ENCODE measurements at places on chromosomes 6 and 20.

- no peak for DNase-seq
Measured at GRCh38 chr6:44267252-44267651, 1.9 kb upstream of the NFKBIE start.

- no peak for DNase-seq
Measured at GRCh38 chr6:85360794-85361642, 88.9 kb upstream of the NT5E start.

GRCh38 chr20:8317448-8317847 is 185.4 kb downstream of the PLCB1 start:
- no peak for DNase-seq

DNA sequence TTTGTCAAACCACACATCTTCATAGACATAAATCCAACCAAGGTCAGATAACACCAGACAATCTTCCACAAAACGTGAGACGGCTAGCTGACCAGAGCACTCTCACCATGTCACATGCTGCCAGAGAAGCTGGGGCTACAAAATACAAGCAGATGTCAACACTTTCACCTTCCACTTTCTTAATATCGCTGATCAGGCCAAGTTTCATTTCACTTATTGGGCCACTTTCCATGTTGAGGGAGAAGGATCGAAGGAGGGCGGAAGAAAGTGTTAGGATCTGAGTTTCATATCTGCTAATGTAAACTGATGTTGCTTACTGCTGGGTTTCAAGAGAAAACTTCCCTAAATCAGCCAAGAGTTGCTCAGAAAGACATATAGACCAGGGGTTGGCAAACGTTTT is 177.0 kb upstream of the PRDM1 start:
- DNase-seq = no peak

- no peak for DNase-seq
Measured at GRCh38 chr20:47303736-47304135, 52.8 kb downstream of the ZMYND8 start.

GRCh38 chr20:35511814-35512420 is 17.5 kb downstream of the C20orf173 start:
- DNase-seq = no peak

GRCh38 chr20:58752565-58752964 is 60.0 kb downstream of the NPEPL1 start:
- no peak for DNase-seq

DNA sequence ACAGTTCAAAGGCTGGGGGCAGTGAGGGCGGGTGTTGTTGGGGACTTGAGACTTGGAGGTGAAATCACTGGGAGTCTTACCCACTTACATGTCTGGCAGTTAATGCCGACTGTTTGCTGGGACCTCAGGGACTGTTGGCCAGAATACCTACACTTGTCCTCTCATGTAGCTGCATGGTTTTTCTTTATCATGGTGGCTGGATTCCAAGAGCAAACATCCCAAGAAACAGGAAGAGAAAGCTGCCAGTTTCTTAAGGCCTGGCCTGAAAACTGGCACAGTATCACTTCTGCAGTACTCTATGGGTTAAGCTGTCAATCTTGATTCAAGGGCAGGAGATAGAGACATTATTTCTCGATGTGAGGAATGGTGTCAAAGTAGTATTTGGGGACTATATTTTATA is 19.8 kb upstream of the C6orf62 start:
- no peak for DNase-seq

DNA sequence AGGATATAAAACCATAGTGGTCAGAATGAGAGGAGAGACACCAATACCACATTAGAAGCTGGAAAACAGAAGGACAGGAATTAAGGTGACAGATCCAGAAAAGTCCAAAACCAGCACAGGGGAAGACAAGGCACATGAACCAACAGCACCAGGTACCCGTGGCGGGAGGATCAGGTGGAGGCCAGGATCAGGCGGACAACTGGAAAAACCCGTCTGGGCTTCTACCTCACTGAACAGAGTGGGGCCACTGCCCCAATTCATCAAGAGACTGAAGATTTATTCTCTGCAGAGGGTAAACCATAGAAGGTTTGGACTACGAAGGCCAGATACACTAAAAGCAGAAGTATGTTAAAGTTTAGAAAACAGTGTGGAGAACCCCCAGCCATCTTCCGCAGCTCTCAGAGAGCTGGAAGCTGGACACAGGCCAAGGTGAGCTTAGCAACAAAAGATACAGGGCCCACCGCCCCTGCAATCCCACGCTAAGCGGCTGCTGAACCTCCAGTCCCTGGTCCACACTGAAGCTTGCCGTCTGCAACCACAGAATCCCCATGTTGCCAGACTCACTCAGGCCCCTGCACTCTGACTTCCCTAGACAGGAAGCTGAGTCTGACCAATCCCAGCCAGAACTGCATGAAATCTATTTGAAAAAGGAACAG is 29.9 kb downstream of the ABHD12 start:
- DNase-seq = no peak

- no peak for DNase-seq
Measured at GRCh38 chr6:167507376-167507945, 182.6 kb downstream of the TTLL2 start.

DNA sequence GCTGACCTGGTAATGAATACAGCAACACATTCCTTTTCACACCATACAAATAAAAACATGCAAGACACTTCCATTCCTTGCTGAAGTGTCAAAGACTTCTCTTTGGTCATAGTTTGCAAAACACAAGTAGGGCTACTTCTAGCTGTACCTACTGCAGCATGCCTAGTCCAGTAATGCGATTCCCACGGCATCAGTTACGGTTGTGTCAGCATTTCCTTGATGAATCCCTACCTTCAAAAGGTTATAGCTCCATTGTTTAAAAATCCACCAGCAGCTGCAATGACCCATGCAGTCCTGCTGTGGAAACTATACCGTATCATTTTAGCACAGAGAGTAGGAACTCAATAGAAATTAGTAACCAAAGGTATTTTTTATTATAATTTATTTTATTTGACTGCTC is 1371.5 kb downstream of the EPHA7 start:
- no peak for DNase-seq

- DNase-seq = no peak
Measured at GRCh38 chr20:41981746-41982145, 363.6 kb upstream of the CHD6 start.

- no peak for DNase-seq
Measured at GRCh38 chr6:56048601-56049000, 173.2 kb upstream of the BMP5 start.

DNA sequence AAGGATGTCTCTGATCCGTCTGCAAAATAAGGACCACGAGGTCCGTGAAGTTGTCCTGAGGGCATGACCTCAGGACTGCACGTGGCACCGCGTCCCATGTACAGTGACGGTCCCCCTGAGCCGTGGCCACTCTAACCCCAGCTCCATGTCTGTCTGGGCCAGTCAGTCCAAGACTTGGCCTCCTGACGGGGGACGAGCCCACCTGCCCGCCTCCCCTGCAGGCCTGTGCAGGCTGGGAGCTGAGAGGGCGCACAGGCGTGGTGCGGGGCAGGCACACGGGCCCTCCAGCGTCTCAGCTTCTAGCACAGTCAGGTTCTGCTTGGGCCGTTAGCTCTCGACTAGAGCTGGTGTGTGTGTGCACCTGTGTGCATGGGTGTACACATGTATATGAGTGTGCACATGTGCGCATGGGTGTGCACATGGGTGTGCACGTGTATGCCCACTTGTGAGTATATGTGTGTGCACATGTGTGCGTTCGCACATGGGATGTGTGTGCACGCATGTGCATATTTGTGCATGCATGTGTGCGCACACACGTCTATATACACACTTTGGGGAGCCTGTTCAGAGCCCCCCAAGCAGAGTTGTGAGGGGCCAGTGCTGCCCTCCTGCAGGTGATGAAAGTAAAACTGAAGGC is 307.0 kb downstream of the TAF4 start:
- DNase-seq = no peak

DNA sequence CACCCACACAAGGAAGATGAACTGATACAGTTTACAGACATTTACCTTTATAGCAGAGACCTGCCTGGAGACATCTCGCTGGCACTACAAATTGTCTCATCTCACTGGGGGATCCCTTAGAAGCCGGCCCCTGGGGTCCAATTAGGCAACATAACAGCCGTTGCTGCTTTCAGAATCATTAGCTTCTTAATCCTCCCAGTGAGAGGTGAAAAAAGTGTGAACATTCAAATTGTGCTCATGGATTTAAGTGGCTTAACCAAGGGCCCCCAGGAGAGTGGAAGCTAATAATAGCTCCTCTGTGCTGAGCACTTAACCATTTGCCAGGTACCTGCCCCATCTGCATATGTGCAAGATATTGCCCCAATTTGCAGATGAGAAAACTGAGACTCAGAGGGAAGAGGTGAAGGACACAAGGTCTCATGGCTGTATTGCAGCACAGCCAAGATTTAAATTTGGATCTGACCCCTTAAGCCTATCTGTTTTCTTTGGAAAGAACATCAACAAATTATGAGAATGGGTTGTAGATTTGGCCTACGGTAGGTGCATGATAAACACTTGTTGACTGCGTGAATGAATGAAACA is 101.0 kb downstream of the EYA2 start:
- DNase-seq = no peak

DNA sequence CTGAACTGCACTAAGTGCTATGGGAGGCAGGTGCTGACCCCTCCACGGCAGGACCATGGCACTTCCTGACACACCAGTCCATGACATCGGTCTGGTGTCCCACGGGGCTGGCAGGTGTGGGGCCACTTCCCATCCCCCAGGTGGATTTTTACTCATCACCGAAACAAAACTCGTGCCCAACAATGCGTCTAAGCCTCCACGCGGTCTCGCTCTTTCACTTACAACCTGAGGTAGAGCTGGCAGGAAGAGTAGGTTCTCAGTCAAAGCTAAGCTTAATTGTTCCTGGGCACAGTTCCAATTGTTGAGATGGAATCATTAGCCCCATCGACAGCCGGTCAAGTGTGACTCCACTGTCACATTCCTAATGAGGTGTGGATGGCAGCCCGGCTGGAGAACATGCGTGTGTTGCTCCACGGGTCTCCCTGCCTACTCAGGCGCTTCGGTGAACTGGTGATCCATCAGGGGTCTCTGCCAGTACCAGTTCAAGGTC is 125.7 kb downstream of the SLC23A2 start:
- DNase-seq = no peak

DNA sequence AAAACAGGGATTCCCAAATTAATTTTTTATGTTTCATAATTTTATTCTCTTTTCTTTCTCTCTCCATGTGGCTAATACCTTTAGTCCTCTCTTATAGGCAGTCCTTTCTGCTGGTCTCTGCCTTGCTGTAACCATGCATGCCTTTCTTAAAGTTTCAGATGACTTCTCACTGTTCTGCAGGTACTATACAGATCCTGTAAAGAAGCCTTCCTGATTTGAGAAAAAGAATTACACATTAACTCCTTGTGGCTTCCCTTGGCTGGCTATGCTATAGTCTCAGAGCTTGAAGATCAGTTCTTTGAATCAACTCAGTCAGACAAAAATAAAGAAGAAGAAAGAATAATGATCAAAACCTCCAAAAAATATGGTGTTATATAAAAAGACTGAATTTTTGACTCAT is 7.3 kb upstream of the GPR63 start:
- DNase-seq = no peak

- DNase-seq = no peak
Measured at GRCh38 chr20:539848-540247, 3.7 kb downstream of the CSNK2A1 start.

DNA sequence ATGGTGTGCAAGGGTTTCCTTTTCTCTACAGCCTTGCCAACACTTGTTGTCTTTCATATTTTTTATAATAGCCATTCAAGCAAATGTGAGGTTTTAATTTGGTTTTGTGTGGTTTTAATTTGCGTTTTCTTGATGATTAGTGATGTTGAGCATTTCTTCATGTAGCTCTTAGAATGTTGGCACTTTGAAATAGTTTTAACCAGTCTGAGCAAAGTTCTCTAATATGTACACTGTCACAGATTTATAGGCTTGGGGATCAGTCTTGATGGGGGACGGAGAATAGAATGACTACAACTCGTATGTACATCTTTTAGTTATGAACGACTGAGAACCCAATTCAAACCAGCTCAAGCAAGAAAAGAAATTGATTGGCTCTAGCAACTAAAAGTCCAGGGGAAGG is 1003.1 kb downstream of the KIF16B start:
- no peak for DNase-seq

- no peak for DNase-seq
Measured at GRCh38 chr6:40054186-40054585, 119.9 kb upstream of the MOCS1 start.

DNA sequence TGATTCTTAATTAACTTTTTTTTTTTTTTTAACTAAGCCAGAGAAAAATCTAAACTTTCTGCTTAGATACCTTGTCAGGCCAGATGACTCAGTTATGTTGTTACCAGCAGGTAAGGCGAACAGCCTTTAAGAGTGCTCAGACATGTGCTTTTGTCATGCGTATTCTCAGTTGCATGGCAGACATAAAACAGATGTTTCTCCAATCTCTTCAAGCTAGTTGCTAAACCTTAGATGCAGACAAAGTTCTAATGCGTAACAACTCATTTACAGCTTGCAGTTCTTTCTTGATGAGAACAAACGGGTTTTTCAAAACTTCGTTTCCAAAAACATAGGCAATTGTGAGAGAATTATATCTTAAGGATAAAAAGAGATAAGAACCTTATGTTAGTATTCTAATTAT is 49.6 kb upstream of the GFRAL start:
- DNase-seq = no peak

DNA sequence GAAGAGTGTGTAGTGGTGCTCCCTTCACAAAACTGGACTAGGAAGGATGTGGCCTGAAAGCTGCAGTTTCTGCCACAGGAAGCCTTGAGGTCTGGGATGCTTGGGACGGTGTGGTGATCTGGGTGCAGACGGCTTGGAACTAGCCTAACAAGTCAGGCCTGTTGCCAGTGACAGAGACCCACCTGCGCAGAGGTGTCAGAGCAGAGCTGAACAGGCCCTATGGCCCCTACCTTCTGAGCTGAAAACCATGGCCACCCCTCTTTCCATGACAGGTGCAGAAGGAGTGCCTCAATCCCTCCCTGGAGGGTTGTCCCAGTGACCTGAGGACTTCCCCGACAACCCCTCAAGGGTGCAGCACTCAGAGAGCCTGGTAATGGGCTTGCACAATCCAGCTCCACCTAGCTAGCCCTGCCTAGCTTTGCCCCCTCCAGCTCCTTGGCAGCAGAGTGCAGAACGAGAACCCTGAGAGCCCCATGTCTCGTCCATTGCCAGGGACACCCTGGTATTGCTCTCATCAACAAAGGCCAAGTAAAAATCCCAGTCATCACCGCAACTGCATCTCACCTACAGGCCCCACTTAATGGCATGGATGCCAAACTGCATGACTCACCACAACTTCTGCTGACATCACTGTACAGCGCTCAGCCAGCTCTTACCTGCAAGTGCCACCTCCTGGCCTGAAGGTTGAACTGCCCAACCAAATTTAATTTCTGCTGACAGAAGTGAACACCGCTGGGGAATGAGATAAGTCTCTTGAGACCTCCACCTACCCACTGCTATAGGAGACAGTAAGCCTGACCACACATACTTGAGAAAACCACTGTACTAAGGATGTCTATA is 563.1 kb downstream of the TFAP2A start:
- no peak for DNase-seq

DNA sequence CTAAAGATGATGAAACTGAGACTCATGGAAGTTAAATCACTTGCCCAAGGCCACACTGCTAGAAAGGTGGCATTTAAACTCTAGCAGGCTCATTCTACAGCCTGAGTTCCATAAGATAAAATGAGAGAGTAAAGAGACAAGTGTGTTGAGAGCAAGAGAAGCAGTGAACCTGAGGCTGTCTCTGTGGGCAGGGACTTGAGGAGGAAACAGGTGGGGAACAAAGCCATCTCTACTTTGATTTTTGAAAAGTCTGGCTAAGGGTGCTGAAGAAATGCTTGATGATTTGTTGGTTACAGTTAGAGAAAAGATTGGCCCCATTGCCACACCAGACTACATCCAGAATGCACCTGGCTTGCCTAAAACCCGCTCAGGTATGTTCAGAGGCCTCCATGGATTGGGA is 29.0 kb downstream of the GSS start:
- no peak for DNase-seq

- DNase-seq = no peak
Measured at GRCh38 chr6:75492386-75493153, 1.0 kb downstream of the FILIP1 start.

Measured in stimulated activated CD8-positive, alpha-beta memory T cell treated with anti-CD3 and anti-CD28 coated beads, Interleukin-15, amount 100 ng/mL, for 24 hours (primary cell).